Right atrium auricular region (tissue), 2 donors: ENCODE measurements at places on chromosomes 2 and 18.

DNA sequence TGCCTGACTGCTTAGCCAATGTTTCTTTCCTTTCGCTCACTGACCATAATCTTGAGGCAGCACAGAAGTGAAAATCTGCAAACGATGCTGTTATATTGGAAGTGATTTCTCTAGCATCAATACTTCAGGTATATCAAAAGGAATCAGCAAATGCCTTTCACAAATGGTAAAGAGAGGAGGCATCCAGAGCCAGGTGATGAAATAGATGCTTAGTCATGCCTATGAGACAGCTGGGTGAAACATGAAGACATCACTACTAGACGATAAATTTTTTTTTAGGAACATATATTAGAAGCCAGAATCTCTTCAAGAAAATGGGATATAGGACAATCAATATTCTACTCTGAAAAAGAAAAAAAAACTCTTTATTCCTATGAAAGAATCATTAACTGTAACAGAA, 249.2 kb upstream of the SLC39A10 start:
- DNase-seq: no peak

GRCh38 chr18:48208432-48209140, 200.6 kb downstream of the ZBTB7C start:
- DNase-seq: no peak

GRCh38 chr2:190767821-190768220, 112.8 kb upstream of the GLS start:
- DNase-seq: no peak

GRCh38 chr18:11859903-11860407, 8.7 kb downstream of the CHMP1B start:
- DNase-seq: peak; percentile 56

DNA sequence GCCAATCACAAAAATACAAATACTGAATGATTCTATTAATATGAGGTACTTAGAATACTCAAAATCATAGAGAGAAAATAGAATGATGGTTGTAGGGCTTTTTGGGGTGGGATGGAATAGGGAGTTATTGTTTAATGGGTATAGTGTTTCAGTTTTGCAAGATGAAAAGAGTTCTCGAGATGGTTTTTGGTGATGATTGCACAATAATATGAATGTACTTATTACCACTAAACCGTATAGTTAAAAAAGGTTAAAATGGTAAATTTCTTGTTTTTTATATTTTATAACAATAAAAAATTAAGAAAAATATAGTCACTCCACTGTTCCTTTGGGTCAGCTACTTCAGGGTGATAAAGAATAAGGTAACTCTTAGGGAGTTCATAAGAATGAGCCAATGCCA, 560.1 kb downstream of the TDRD15 start:
- DNase-seq: no peak

DNA sequence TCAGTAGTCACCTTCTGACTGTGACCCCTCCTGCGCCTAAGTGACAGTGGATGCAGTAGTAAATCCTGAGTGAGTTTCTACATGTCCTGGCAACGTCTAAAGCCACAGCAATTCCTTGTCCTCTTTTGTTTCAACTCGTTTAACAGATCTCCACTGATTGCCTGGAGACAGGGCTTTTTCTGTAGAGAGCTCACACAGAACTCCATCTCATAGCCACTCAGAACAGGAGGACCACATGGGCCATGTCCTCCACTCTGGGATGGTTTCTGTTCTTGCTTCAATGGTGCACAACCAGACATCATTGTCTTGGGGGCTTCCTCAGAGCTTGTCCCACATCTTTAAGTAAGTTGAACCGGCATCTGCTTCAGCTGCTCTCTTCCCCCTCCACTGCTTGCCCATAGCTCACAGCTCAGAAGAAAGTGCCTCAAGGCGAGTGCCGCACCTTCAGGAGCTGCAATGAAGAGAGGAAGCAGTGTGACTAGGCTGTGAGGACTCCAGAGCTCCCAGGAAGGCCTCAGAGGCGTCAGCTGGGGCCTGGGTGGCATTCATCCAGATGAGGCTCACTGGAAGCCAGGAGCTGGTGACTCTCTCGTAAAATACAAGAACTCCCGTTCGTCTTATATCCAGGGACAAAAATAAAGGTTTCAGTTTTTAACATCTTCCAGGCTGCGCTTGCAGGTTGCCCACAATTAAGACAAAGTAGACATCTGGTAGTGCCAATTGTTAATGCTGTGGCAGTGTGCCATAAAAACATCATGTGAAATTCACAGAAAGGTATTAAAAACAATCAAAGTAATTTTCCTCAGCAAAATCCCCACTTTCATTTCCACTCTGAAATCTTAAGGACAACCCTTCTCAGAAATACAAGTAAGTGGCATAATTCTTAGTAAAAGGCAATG, 37.3 kb downstream of the ST3GAL5 start:
- peak; percentile 59 for DNase-seq

- DNase-seq: no peak
Measured at GRCh38 chr2:171154348-171154747, 6.3 kb downstream of the TLK1 start.

DNA sequence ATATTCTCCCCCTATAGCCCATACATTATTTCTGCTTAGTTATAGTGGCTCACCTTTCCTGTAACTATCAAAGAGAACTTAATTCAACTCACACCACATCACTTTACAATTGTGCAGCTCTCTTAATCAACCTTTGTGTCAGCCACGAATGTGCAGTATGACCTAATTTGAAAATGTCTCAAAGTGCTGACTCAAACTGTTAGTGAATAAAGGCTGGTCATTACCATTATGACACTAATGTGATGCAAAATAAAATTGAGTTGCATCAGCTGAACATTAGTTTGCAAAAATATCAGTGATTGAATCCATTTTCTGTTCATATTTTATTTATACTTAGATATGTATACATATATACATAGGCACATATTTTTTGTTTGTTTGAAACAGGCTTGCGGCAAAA, 251.8 kb downstream of the MEIS1 start:
- DNase-seq: no peak

GRCh38 chr2:7430421-7430868, 513.2 kb downstream of the RNF144A start:
- no peak for DNase-seq

DNA sequence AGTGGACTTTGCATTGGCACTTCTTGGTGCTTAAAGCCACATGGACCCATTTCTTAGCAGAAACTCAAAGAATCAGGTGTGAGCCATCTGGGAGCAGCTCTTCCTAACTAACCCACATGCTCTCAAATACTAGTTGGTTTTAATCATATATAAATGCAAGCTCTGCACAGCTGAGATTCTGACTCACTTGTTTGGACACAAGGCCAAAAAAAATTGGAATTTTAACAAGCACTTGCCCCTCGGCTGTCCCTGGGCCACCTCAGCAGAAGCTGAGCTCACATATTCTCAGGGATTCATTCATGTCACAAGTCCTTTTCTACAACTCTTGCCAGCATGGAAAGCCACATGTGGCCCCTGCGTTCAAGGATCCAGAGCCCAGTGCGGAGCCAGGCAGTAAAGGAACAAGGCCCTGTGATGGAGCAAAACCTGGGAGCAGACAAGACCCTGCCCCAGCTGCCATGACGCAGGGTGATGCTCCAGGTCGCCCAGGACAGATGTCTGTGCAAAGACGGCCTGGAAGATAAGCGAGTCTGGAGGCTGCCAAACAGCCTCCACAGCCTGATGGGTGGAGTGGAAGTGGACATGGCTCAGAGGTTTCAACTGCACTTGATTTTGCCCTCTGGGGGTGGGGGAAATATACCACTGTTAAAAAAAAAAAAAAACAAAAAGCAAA, 266.5 kb downstream of the EIPR1 start:
- no peak for DNase-seq

DNA sequence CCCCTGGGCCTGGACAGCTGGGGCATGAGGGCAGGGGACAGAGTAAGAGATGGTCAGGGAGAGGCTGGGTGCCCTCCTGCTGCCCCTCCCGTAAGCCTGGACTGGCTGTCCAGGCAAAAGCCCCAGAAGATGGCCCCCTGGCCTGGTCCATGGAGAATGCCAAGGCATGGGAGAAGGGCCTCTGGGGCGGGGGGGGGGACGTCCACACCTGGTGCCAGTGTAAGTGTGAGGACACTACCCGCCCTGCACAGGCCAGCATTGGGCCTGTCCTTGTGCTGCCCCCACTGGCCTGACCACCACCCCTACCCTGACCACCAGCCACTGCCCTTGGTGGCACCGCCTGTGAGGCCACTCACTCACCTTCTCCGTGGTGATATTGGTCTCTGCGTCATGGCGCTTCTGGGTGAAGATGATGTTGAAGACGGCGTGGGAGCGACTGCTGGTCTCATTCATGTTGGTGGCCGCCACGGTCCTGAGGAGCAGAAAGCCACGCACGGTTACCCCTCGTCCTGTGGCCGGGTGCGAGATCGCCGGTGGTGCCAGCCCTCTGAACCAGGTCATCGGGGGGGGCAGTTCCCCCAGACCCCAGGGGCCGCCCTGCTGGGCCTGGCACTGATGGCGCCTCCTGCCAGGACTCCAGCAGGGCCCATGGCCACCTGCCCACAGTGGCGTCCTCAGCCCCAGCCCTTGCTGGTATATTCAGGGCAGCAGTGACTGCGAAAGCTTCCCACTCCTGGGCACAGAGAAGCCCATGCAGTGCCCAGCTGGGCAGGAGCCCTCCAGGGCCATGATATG, 35.2 kb downstream of the KIF1A start:
- DNase-seq: no peak

- DNase-seq: no peak
Measured at GRCh38 chr2:58434692-58435091, 193.6 kb upstream of the FANCL start.

DNA sequence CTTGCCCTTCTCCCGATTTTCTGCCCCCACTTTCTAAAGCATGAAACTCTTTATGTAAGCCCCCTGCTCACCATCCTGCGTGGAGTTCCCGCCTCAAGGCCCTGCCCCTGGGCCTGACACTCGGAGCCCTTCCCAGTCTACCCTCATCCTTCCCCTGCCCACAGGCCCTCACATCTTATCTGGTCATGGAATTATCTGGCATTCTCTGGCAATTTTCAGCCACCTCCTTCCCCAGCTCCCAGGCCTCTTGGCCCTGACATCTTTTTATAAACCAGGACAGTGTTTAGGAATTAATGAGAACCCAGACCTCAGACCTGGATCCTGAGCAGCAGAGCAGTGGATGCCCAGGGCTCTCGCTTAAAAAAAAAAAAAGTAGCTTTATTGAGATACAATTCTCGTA, 61.7 kb downstream of the BOLA3 start:
- DNase-seq: no peak

GRCh38 chr18:79343567-79344207, 52.0 kb upstream of the NFATC1 start:
- DNase-seq: no peak

GRCh38 chr18:79644006-79644665, 35.5 kb upstream of the CTDP1 start:
- DNase-seq: no peak

DNA sequence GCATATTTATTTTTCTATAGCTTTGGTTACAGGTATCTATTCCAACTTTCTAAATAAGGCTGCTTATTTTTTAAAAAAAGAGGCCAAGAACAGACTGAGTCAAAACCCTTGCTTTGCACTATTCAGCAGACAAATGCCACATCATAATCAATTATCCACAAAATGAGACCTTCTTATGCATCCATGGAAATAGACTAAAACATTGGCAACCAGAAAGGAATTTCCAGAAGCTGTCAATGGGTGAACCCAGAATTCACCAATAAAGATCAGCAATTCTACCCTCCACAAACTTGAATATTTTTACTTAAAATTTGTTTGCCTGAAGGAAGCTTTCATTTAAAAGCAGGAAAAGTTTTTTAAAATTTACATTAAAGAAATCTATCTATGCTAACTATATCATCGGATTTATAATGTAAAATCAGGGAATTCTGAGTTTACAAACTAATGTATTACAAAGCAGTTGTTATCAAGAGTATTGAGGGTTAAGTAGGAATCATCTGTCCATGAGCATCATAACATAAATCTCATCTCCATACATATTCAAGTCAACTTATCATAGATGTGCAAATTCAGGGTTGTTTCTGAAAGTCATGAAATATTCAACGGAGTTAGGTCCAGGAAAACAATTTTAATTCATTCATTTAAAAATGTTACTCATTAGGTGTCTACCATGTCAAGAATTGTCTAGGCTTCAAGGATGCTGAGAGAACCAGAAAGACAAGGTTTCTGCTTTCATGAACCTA, 548.0 kb downstream of the SATB2 start:
- DNase-seq: no peak

GRCh38 chr2:30421026-30421603, 25.9 kb upstream of the LCLAT1 start:
- no peak for DNase-seq

DNA sequence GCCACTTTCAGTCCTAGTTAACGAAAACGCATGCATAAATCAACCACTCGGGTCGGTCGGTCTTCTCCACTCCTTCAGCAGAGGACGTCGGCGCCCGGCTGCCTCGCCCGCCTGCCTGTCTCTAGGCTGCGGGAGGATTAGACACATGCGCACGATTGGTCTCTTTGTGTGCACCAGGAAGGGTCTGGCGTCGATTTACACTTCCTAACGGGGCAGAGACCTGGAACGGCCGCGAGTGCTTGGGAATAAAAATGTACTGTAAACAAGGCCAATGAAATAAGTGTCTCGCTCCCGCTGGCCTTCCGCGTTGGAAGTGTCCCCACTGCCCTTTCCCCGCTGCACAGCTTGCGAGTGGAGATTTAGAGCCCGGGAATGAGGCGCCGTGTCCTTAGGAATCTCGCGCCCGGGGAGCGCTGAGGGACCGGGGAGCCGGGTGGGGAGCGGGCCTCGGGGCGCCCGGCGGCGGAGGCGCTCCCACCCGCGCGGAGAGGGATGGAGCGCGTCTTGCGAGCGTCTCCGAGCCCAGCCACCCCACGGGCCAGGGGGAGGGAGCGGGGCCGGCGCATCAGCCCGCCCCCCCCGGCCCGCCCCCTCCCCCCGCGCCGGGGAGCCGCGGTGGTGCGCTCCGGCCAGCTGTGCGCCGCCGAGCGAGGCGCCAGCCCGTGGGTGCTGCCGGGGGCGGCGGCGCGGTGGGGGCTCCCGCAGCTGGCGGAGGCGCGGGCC, at the start of gene DOK6:
Gene DOK6 (plus strand): TSS at position 636 of the 723 bp plus-strand sequence.
- peak; percentile 74 for DNase-seq

DNA sequence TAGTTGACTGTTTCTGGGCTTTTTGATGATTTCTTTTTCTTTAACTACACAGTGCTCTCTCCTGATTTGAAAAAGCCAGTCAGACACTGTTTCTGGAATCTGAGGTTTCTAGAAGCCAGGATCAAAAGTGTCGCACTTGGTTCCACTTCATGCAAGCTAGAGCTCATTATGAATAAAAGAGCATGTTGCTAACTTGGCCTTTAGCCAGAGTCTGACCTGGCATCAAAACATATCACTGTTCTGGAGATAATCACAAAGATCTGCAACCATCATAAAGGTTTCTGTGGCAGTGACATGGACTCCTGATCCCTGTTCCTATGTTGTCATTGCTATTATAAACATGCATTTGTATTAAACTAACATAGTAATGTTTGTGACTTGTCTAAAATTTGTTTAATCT, 76.1 kb upstream of the MAPRE2 start:
- DNase-seq: no peak

GRCh38 chr2:84963692-84964405, 7.1 kb upstream of the KCMF1 start:
- DNase-seq: no peak

DNA sequence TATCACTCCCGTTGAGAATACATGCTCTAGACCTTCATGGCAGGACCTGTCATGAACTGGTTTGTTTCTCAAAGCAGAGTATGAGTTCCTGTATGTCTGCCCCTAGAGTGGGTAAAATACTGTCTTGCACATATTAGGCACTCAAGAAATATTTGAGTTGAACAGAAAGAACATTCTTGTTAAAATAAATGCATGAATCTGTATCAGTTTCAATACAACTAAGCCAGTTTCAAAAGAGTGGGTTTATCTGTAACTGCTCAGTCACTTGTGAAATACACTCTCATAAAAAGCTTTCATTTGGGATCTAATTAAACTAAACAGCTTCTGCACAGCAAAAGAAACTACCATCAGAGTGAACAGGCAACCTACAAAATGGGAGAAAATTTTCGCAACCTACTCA, 69.2 kb downstream of the RFTN2 start:
- no peak for DNase-seq
